ENCODE measurements at places on chromosomes 12 and 14. TPM values are rescaled to one million over a fixed set of nuclear protein-coding genes. Genes with fewer than 3 reads are reported as not detected.

Gene SIX4
- 1.9 TPM for total RNA-seq

Gene LGR5
- total RNA-seq: not detected

Gene ASCL1
- total RNA-seq: not detected

Gene NPAS3
- 4.9 TPM for total RNA-seq

Gene OR10AD1
- not detected for total RNA-seq

Gene TMEM132D
- not detected for total RNA-seq

Gene SOX5
- total RNA-seq: 2.2 TPM

Gene SPX
- 10.0 TPM for total RNA-seq

Gene HRK
- 0.59 TPM for total RNA-seq

Gene MAP1LC3B2
- 1.9 TPM for total RNA-seq

Gene NANOG
- not detected for total RNA-seq

- no peak for DNase-seq
These were observed 114.3 kb downstream of the KSR2 start for GRCh38 chr12:117854339-117855012.

- no peak for DNase-seq
These were observed 76.4 kb upstream of the HOXC13 start for GRCh38 chr12:53862206-53862605.

DNA sequence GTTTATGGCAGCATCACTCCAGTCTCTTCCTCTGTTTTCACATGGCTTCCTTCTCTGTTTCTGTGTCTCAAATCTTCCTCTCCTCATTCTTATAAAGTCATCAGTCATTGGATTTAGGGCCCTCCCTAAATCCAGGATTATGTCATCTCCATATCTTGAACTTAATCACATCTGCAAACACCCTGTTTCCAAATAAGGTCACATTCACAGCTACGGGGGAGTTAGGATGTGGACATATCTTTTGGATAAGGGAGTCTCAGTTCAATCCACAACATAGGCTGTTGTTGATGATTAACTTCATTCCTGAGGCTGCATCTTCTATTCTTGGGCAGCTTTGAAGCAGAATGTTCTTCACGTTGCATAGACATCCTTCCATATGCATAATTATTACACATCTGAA, 40.3 kb upstream of the NTF3 start:
- DNase-seq: no peak

- DNase-seq: no peak
These were observed 47.8 kb upstream of the MED13L start for GRCh38 chr12:116325336-116325664.

DNA sequence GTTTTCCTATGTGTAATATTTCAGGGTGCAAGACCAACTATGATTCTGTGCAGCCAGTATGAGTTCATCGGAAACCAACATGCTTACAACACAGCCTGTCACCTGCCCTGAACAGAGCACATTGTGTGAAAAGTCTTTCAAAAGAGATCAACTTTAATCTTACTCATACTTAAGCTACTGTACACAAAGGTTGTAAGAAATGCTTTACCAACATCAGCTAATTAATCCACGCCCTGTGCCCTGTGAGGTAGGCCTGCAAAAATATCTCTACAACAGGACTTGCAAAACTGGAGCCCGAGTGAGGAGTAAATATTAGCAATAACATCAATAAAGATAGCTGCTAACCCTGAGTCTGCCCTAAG, 15.1 kb downstream of the APPL2 start:
- no peak for DNase-seq

- no peak for DNase-seq
These were observed 192.2 kb downstream of the TMTC3 start for GRCh38 chr12:88334271-88334670.

DNA sequence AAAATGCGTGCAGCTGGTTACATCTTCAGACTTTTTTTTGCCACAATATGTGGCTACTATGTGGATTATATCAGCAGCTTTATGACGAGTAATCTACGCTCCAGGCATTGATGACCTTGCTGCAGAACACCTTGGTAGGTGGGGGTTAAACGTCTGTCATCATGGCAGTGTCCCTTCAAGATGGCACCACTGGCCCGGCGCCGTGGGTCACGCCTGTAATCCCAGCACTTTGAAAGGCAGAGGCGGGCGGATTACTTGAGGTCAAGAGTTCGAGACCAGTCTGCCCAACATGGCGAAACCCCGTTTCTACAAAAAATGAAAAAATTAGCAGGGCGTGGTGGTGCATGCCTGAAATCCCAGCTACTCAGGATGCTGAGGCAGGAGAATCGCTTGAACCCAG, 177.5 kb downstream of the AEBP2 start:
- DNase-seq: no peak

DNA sequence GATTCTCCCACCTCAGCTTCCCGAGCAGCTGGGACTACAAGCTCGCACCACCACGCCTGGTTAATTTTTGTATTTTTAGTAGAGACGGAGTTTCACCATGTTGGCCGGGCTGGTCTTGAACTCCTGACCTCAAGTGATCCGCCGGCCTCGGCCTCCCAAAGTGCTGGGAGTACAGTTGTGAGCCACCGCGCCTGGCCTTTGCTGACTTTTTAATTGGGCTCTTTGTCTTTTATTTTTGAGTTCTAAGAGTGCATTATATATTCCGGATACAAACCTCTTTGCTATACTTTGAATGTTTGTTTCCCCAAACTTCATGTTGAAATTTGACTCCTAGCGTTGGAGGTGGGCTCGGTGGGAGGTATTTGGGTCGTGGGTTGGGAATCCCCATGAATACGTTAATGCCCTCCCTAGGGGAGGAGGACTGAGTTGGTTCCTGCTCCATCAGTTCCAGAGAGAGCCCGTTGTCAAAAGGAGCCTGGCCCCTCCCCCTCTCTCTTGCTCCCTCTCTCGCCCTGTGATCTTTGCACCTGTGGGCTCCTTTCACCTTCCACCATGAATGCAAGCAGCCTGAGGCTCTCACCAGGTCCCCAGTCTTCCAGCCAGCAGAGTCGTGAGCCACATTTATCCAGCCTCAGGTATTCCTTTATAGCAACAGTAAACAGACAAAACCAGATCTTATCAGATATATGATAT, 103.2 kb upstream of the EVL start:
- DNase-seq: no peak

- DNase-seq: no peak
These were observed 4.7 kb downstream of the CLEC2D start for GRCh38 chr12:9674226-9674590.

GRCh38 chr12:132275110-132275531, 54.3 kb downstream of the GALNT9 start:
- DNase-seq: no peak

- no peak for DNase-seq
These were observed 321.2 kb downstream of the RAD51B start for GRCh38 chr14:68140806-68141205.

DNA sequence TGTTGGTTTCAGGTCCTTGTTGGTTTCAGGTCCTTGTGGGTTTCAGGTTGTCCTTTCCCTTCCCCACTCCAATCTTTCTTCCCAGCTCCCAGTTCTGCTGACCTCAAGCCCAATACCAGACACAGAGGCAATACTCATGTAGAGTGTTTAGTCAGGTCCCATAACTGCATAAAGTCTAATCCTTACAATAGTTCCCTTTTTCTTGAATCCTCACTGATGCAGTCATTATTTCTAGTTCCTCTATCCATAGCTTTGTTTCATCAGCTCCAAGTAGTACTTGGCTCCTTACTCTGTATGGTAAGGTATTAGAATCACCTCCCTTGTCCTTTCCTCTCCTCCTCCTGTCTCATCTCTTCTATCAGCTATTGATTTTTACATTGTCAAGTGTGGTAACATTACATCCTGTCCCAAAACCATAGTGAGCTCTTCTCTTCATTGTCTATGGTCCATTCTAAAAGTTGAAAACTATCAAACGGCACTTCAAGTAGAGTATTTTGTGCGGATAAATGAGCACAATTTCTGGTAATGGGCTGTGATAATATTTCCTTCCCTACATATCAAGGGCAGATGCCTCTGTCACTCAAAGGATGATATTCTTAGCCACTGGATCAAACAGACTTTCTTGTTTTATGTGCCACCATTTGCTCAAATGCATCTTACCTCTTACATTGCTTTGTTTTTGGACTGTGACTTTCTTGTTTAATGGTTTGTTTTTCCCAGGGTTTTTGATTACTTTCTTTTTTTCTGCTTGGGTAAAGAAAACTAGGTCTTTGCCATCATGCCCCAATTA, 57.2 kb upstream of the JDP2 start:
- no peak for DNase-seq

GRCh38 chr12:64124511-64125197, 97.4 kb downstream of the KICS2 start:
- DNase-seq: no peak

All from cardiac septum (tissue), 1 donor.